ENCODE measurements at places on chromosomes 13 and 19. TPM values are rescaled to one million over a fixed set of nuclear protein-coding genes. Genes with fewer than 3 reads are reported as not detected.

DNA sequence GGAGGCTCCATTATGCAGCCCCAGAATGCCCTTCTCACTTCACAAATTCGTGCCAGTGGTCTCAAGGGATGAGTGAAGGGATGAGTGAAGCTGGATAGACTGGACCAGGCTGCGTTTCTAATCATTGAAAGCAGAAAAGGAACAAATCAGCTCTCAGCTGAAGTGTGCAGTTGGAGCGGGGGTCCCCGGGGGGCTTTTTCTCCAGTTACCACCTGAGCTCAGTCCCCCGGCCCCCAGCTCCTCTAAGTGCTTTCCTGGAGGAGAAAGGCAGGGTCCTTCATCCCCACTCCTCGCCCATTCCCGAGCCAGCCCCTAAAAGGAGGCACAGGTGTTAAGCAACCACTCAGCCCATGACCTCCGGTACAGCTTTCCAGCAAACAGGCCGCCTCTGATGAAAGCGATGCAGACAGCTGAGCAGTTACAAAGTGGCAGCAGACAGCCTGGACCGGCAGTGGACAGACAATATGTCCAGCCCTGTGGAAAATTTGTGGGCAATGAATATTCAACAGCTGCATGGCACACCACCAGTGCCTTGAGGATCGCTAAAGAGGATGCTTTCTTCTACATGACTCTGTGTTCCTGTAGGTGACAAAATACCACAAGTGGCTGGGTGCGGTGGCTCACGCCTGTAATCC lies 110.7 kb upstream of the UBL3 start:
- DNase-seq: no peak
- H3K27ac ChIP-seq: no peak overlapping the region
- H3K4me3 ChIP-seq: no peak overlapping the region

The ZNF681 gene
- 11.5 TPM for total RNA-seq

The GRK1 gene
- 1.1 TPM for total RNA-seq

DNA sequence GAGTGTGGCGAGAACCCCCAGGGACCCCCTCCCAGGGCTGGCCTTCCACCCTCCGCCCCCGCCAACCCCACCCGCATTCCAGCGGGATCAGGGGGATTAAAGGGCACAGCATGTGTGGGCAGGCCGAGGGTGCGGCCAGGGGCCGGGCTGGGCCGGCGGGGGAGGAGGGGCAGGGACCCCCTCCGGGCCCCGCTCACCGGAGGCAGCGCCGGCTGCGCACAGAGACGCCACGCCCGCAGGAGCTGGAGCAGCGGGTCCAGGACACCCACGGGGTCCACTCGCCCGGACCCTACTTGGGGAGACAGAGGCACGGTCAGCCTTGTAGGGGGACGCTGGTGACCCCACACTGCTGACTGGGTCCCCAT lies 2.4 kb downstream of the ADAMTSL5 start:
- H3K27me3 ChIP-seq: peaks cover 31% of the 10 kb centered on the region
- no peak overlapping the region for H3K4me3 ChIP-seq
- H3K27ac ChIP-seq: no peak overlapping the region
- peaks cover 2% of the 10 kb centered on the region for H3K36me3 ChIP-seq
- no peak for DNase-seq
- H3K4me1 ChIP-seq: peaks cover 3% of the 10 kb centered on the region

DNA sequence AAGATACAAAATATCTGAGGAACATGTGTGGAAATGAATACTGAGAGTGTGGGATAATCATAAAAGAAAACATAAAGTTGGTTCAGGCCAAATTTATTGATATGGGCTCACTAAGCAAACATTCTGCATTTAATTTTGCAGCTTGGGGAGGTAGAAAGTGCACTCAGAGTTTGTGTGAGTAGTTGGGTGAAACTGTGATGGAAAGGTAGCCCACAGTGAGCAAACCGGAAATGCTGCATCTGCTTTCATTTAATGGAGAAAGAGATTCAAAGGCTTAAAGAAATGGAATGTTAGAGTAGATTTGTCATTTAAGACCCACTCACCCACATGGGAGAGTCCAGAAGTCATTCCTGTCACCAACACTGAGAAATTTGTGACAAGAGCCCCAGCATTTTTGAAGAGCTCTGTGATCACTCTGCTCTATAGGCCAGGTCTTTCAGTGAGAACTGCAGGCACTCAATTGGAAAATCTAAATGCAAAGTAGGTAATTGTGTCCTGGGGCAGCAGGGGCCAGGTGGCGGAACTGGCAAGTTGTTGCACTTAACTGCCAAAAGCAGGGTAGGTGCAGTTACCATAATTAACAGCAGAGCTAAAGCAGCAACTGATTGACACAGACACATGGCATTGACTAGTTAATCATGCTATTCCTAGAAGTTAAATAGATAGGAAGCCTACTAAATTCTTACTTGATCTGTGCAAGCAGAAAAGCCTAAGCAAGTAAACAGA lies 1228.3 kb upstream of the PCDH20 start:
- H3K27me3 ChIP-seq: no peaks in the 10 kb centered on the region
- H3K36me3 ChIP-seq: peaks cover 3% of the 10 kb centered on the region
- DNase-seq: no peak
- H3K27ac ChIP-seq: no peak overlapping the region
- peaks cover 3% of the 10 kb centered on the region for H3K4me1 ChIP-seq

- H3K4me1 ChIP-seq: peaks cover 3% of the 10 kb centered on the region
- DNase-seq: peak; percentile 28
- peak overlapping the region; percentile 67 for H3K27ac ChIP-seq
- peak overlapping the region; percentile 81 for H3K4me3 ChIP-seq
- peaks cover 3% of the 10 kb centered on the region for H3K36me3 ChIP-seq
- peaks cover 6% of the 10 kb centered on the region for H3K27me3 ChIP-seq
Measured at GRCh38 chr19:29812080-29812880, 489 bp downstream of the CCNE1 start.

The CCDC8 gene
- 33.8 TPM for total RNA-seq

GRCh38 chr19:51689751-51690453 lies 3.2 kb upstream of the SPACA6 start:
- H3K36me3 ChIP-seq: peaks cover 4% of the 10 kb centered on the region
- H3K4me3 ChIP-seq: peak overlapping the region; percentile 85
- H3K4me1 ChIP-seq: peaks cover 25% of the 10 kb centered on the region
- peak overlapping the region; percentile 89 for H3K27ac ChIP-seq

DNA sequence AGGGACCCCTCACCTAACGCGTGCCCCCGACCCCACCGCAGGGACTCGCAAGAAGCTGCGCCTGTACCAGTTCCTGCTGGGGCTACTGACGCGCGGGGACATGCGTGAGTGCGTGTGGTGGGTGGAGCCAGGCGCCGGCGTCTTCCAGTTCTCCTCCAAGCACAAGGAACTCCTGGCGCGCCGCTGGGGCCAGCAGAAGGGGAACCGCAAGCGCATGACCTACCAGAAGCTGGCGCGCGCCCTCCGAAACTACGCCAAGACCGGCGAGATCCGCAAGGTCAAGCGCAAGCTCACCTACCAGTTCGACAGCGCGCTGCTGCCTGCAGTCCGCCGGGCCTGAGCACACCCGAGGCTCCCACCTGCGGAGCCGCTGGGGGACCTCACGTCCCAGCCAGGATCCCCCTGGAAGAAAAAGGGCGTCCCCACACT lies 4.7 kb upstream of the MYBPC2 start:
- no peaks in the 10 kb centered on the region for H3K36me3 ChIP-seq
- H3K27me3 ChIP-seq: peaks cover 32% of the 10 kb centered on the region

DNA sequence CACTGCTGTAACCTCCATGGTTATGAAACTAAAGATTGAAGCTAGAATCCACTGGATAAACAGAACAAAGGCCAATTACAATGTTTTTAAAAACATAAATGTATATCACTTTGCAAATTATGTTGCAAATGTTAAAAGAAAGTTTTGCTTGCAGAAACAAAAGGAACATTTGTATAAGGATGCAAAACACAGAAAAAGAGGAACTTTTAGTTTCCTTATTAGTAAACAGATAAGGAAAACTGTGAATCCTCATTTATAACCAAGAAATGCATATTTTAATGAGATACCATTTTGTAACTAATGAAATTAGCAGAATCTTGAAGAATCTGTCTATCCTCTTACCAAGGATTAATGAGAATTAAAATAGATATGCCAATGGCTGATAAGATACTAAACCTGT lies 32.3 kb downstream of the LPAR6 start:
- H3K36me3 ChIP-seq: peaks cover 9% of the 10 kb centered on the region
- no peaks in the 10 kb centered on the region for H3K27me3 ChIP-seq
- DNase-seq: no peak
- H3K4me3 ChIP-seq: no peak overlapping the region
- peaks cover 1% of the 10 kb centered on the region for H3K4me1 ChIP-seq

GRCh38 chr19:41755328-41755913 lies at the start of gene CEACAM6:
CEACAM6 (plus strand) TSS chr19:41755530; CDS start chr19:41755639, 109 bp downstream.
- no peak within 1 kb of the TSS for H3K4me3 ChIP-seq
- peaks cover 6% of the 10 kb centered on the region for H3K27me3 ChIP-seq
- no peaks in the 10 kb centered on the region for H3K36me3 ChIP-seq
- no peak within 1 kb of the TSS for H3K27ac ChIP-seq

DNA sequence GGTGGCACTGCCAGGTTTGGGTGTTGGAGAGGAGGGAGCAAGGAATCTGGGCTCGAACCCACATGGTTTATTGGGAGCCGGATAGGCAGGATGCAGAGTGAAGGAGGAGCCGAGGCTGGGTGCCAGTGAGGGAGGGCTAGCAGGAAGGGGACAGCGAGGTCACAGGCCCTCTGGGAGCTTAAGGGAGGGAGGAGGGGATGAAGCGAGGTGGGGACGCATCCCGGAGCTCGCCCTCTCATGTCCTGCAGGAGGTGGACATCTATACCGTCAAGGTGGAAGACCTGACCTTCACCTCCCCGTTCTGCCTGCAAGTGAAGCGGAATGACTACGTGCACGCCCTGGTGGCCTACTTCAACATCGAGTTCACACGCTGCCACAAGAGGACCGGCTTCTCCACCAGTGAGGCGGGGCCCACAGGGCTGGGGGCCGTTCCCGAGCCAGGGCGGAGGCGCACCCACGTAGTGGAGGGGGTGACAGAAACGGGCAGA lies 3.5 kb upstream of the ADM5 start:
- H3K27me3 ChIP-seq: no peaks in the 10 kb centered on the region
- H3K4me1 ChIP-seq: peaks cover 9% of the 10 kb centered on the region
- no peak overlapping the region for H3K4me3 ChIP-seq
- H3K36me3 ChIP-seq: peaks cover 24% of the 10 kb centered on the region

GRCh38 chr19:51676566-51677083 lies 16.5 kb upstream of the SPACA6 start:
- DNase-seq: no peak
- H3K27ac ChIP-seq: no peak overlapping the region
- no peak overlapping the region for H3K4me3 ChIP-seq

GRCh38 chr13:29496241-29496712 lies 99.2 kb downstream of the SLC7A1 start:
- peaks cover 4% of the 10 kb centered on the region for H3K4me1 ChIP-seq
- H3K36me3 ChIP-seq: no peaks in the 10 kb centered on the region
- no peak overlapping the region for H3K4me3 ChIP-seq
- peaks cover 13% of the 10 kb centered on the region for H3K27me3 ChIP-seq

- H3K4me1 ChIP-seq: peaks cover 24% of the 10 kb centered on the region
- H3K4me3 ChIP-seq: peak overlapping the region; percentile 7
- H3K27me3 ChIP-seq: peaks cover 21% of the 10 kb centered on the region
- peak overlapping the region; percentile 22 for H3K27ac ChIP-seq
- DNase-seq: no peak
Measured at GRCh38 chr13:40063703-40064102, 408.2 kb downstream of the COG6 start.

GRCh38 chr13:25762281-25762680 lies 289.5 kb downstream of the SHISA2 start:
- no peak overlapping the region for H3K27ac ChIP-seq
- no peak overlapping the region for H3K4me3 ChIP-seq
- H3K4me1 ChIP-seq: peaks cover 7% of the 10 kb centered on the region
- H3K27me3 ChIP-seq: peaks cover 50% of the 10 kb centered on the region

- no peak overlapping the region for H3K27ac ChIP-seq
- H3K4me1 ChIP-seq: peaks cover 8% of the 10 kb centered on the region
- no peak overlapping the region for H3K4me3 ChIP-seq
- DNase-seq: no peak
Measured at GRCh38 chr19:14094854-14095253, 4.3 kb upstream of the SAMD1 start.

The AMER2 gene
- 0.07 TPM for total RNA-seq

The MEIOSIN gene
- not detected for total RNA-seq

The GPR180 gene
- total RNA-seq: 5.3 TPM

GRCh38 chr19:21848706-21849105 lies 12.7 kb upstream of the ZNF43 start:
- DNase-seq: no peak
- no peak overlapping the region for H3K27ac ChIP-seq
- H3K4me3 ChIP-seq: peak overlapping the region; percentile 40
- H3K36me3 ChIP-seq: peaks cover 26% of the 10 kb centered on the region

The TRAPPC2B gene
- 12.9 TPM for total RNA-seq

DNA sequence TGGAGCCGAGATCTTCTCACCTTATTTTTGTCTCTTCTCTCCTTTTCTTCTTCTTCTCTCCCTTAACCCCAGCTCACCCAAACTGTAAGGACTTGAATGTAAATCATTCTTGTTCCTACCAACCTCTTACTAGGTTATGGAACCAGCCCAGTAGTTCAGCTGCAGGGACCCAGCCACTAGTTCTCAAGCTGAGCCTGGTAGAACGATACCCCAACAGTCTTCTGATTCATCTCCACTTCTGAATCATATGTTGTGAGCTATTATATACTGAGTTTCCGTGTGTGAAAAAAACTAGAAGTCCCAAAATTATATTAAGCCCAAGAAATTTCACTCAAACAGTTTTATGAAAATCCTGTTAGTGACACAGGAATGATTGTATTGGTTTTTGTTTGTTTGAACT lies 67.7 kb downstream of the DCT start:
- H3K36me3 ChIP-seq: peaks cover 6% of the 10 kb centered on the region
- DNase-seq: no peak
- no peak overlapping the region for H3K4me3 ChIP-seq
- no peaks in the 10 kb centered on the region for H3K27me3 ChIP-seq

- no peak for DNase-seq
- H3K4me3 ChIP-seq: no peak overlapping the region
- peaks cover 7% of the 10 kb centered on the region for H3K36me3 ChIP-seq
- H3K4me1 ChIP-seq: no peaks in the 10 kb centered on the region
- no peak overlapping the region for H3K27ac ChIP-seq
Measured at GRCh38 chr13:51929699-51930098, 67.9 kb downstream of the CCDC70 start.

DNA sequence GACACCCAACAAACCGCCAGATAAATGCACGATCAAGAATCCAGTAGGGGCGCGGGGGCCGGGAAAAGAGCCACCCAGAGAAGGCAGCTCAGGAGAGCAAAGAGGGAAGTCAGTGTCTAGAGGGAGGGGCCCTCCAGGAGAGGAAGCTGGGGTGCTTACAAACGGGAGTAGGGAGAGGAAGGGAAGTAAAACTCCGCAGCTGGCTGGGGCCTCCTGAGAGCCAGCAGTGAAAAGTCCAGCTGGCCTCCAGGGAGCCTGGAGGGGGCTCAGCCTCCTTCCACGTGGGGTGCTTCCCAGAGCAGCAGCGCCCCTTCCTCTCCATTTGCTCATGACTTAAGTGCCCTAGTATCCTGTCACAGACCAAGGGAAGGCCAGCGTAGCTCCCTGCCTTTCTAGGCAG lies 51.8 kb downstream of the TMED1 start:
- H3K4me1 ChIP-seq: no peaks in the 10 kb centered on the region
- H3K27ac ChIP-seq: peak overlapping the region; percentile 51
- no peaks in the 10 kb centered on the region for H3K27me3 ChIP-seq
- peaks cover 31% of the 10 kb centered on the region for H3K36me3 ChIP-seq
- H3K4me3 ChIP-seq: no peak overlapping the region

GRCh38 chr13:114146629-114147028 lies 14.2 kb upstream of the RASA3 start:
- no peak overlapping the region for H3K27ac ChIP-seq
- H3K36me3 ChIP-seq: no peaks in the 10 kb centered on the region
- peaks cover 23% of the 10 kb centered on the region for H3K27me3 ChIP-seq
- no peak overlapping the region for H3K4me3 ChIP-seq

The NOSIP gene
- 75.0 TPM for total RNA-seq

The PEAK3 gene
- not detected for total RNA-seq

GRCh38 chr13:44895264-44895952 lies 93.9 kb downstream of the NUFIP1 start:
- H3K27ac ChIP-seq: no peak overlapping the region
- no peaks in the 10 kb centered on the region for H3K27me3 ChIP-seq
- no peaks in the 10 kb centered on the region for H3K36me3 ChIP-seq
- peaks cover 12% of the 10 kb centered on the region for H3K4me1 ChIP-seq
- no peak for DNase-seq
